ENCODE measurements at places on chromosomes 4 and X.

DNA sequence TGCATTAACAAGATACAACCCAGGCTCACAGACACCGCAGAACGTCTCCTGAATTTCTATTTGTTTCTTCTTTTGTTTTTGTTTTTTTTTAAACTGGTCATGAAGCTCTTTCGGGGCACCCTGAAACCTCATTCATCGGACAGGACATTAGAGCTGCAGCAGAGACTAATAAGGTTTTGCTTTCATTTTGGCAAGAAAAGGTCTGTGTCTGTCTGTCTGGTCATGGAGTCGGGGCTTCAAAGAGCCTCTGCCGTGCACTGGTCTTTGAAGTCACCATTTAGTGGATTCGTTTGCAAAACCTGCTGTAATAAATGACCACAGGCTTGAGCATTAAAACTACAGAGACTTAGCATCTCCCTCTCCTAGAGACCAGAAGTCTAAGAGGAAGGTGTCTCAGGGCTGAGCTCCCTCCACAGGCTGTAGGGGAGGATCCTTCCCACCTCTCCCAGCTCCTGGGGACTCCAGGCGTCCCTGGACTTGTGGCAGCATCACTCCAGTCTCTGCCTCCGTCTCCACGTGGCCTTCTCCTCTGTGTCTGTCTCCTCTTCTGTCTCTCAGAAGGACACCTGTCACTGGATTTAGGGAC, 247.5 kb downstream of the CRLF2 start:
- DNase-seq, result no peak

- no peak for DNase-seq
These were observed 239.7 kb upstream of the NOCT start for GRCh38 chr4:138775890-138776289.

DNA sequence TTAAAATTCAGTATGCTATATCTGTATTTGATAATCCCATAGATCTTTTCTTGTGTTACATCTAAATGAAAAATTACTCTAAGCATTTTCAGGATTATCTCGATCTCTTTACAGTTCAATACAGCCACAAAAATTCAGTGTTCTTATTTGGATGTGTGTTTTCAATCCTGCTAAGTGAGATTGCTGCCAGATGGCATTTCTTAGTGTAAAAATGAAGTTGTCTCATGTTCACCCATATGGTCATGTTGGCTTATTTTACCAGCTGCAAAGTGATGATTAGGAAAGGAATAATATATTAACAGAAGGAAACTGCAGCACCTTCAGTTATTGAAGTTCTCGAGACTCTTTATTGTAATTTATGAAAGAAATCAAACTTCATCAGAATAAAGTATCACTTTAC, 12.1 kb upstream of the FAM47A start:
- DNase-seq, result no peak

- peak; percentile 97 for DNase-seq
These were observed 36.9 kb downstream of the EVC start for GRCh38 chr4:5747738-5748375.

GRCh38 chrX:25941559-25942250, 196.4 kb upstream of the MAGEB18 start:
- no peak for DNase-seq

DNA sequence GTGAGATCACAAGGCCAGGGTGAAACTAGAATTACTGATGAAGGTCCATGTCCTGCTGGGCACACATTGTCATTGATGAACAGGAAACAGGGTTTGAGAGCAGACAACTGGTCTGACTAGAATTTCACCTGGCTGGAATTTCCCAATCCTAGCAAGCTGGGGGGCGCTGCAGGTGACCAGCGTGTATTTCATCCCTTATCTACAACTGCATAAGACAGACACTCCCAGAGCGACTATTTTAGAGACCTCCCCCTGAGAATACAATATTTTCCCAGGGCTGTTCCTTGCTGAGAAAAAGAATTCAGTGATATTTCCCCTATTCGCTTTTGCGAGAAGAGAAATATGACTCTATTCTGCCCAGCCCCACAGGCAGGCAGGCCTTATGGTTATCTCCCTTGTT, 432.6 kb upstream of the GALNT7 start:
- DNase-seq, result no peak

- DNase-seq, result no peak
These were observed 22.5 kb downstream of the ZNF41 start for GRCh38 chrX:47460561-47460960.

DNA sequence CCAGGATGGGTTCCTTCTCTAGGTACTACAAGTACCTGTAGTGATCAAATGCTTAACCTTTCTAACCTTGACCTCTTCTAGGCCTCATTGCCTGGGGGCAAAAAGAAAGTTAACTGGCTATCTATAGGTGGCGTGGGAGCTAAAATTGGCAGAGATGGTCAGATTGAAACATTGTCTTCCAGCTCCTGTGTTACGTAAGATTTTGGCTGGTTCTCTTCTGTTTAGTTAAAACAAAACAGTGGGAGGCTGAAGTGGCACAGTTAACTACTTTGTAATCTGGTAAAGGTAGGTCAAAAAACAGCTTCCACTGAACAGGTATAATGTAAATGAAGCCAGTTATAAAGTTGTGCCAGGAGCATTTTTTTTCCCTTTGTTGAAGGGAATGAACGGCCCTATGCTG, 115.2 kb downstream of the MBNL3 start:
- DNase-seq, result no peak

- peak; percentile 44 for DNase-seq
These were observed 126.3 kb downstream of the RAPGEF2 start for GRCh38 chr4:159229164-159229563.

DNA sequence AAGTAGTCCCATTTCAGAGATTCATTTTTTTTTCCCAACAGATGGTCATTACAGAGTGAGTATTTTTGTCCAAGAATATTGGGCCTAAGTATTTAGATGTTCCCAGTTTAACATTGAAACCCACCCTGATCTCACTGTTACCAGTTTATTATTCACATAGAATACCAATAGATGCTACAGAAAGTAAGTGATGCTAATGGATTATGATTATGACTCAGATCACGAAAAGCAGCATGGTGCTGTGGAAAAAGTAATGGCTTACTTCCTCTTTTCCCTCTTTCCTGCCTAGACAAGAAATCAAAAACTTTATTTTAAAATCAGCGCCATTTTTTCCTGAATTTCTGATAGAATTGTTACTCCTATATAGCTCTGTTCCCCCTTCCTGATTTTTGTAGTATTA, 51.9 kb downstream of the GSPT2 start:
- DNase-seq, result no peak

DNA sequence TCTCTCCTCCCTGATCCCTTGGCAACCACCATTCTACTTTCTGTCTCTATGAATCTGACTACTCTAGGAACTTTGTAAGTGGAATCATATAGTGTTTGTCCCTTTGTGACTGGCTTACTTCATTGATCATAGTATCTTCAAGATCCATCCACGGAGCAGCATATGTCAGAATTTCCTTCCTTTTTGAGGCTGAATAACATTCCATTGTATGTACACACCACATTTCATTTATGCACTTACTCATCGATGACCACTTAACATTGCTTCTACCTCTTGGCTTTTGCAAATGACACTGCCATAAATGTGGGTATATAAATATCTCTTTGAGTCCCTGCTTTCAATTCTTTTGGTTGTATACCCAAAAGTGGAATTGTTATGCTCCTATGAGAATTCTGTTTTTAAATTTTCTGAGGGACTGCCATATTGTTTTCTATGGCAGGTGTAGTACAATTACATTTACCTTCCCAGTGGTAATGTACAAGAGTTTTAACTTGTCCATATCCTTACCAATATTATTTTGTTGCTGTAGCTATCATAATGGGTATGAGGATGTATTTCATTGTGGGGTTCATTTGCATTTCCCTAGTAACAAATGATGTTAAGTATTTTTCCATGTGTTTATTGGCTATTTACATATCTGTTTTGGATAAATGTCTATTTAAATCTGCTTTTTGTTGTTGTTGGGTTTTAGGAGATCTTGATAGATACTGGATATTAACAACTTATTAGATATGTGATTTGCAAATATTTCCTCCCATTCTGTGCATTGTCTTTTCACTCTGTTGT, 466.1 kb downstream of the C4orf33 start:
- peak; percentile 34 for DNase-seq

GRCh38 chr4:18197467-18197866, 175.9 kb upstream of the LCORL start:
- DNase-seq, result no peak

DNA sequence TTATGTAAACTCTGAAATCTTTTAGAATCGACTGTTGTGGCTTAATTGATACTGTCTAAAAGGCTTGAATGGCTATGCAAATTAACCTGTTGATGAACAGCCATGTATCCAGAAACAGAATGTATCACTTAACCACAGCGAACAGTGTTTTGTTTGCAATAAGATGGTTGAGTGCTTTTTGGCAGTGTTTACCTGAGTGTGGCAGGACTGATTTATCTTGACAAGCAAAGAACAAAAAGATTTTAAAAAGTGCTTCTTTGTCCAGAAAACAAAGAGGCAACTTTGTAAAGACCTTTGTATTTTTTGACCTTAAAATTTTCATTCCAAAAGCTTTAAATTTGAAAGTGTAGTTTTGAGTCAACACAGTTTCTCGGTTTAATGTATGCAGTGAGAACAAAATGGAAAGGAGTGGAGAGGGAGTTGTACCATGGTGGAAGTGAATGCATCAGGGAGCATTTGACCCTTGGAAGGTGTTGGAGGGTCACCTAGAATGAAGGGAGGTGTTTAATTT, 18.0 kb downstream of the ARHGAP10 start:
- no peak for DNase-seq
